ENCODE measurements at places on chromosomes 4 and X.

DNA sequence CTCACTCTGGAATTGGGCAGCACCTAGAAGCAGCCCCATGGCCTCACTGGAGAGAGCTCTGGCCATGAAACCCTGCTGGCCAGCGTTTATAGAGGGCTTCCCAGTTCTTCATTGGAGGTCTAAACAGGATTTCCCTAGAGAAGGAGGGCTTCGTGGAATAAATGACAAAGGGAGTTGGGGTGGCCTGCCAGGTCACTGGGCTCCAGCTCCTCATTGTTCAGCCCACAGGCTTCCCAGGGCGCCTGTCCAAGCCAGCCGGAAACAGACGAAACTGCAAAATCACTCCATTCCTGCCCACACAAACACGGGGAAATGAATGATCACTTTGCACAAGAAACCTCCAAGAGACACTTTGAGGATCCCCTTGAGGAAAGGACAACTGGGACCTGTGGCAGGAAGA lies 189.7 kb downstream of the TSPAN5 start:
- DNase-seq: peak; percentile 13

GRCh38 chrX:106615041-106615440 lies 3.3 kb downstream of the RADX start:
- no peak for DNase-seq

- DNase-seq: no peak
These were observed 169.0 kb downstream of the ZNF330 start for GRCh38 chr4:141389649-141390048.

DNA sequence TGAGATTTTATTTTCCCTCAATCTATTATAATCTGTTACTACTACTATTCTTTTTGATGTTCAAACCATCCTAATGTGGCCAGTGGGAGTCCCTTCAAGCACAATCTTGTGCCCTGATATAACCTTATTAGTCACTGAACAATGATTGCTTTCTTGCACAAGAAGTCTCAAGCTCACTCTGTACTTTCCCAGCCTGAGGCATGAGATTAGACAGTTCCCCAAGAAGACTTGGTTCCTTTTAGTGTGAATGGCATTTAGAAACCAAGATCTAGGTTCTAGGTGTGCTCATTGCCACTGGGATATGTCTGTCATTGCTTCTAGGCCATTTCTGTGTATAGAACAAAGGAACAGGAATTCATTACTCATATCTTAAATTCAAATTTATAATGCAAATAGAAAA lies 28.0 kb upstream of the RBM41 start:
- DNase-seq: no peak

DNA sequence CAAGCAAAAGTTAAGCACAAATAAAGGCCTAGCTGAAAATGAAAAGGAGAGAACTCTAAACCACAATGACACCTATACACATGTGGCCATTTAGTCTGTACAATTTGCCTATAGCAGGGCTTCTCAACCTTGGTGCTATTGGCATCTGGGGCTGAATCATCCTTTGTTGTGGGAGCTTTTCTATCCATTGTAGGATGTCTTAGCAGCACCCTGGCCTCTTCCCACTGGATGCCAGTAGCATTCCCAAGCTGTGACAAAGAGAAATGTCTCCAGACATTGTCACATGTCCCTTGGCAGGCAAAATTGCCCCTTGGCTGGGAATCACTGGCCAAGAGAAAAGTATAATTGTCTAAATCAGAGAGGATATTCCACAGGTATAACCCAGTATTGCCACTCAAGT lies 13.5 kb upstream of the PRPS2 start:
- DNase-seq: no peak

- no peak for DNase-seq
These were observed 115.1 kb downstream of the RBM47 start for GRCh38 chr4:40514497-40514951.

- no peak for DNase-seq
These were observed 156.3 kb downstream of the CBR4 start for GRCh38 chr4:168853770-168854169.

- DNase-seq: peak; percentile 13
These were observed at the start of gene TBC1D1 for GRCh38 chr4:37890801-37891259. Gene TBC1D1 (plus strand): TSS chr4:37891084. CDS start chr4:37902096, 11,012 bp downstream.

DNA sequence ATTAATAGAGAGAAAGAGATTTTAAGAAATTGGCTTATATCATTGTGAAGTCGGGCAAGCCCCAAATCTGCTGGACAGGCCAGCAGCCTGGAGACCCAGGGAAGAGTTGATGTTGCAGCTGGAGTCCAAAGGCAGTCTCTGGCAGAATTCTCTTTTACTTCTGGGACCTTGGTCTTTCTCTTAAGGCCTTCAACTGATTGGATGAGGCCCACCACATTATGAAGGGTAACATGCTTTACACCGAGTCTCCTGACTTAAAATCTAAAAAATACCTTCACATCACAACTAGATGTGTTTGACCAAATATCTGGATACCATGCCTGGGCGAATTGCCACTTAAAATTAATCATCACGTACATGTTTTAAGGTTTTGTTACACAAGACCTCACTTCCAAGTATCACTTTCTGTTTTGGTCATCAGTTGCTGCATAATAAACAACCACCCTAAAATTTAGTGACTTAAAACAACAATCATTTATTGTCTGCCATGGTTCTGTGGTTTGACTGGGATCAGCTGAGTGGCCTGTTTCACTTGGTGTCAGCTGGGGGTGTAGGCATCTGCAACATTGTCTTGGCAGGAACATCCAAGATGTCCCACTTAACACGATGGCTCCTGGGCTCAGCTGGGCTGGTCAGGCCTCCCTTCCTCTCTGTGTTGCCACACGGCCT lies 3.4 kb downstream of the CD38 start:
- DNase-seq: no peak

- DNase-seq: no peak
These were observed 1.8 kb downstream of the FLNA start for GRCh38 chrX:154372612-154373022.

GRCh38 chr4:91829531-91829930 lies 474.2 kb upstream of the GRID2 start:
- no peak for DNase-seq

DNA sequence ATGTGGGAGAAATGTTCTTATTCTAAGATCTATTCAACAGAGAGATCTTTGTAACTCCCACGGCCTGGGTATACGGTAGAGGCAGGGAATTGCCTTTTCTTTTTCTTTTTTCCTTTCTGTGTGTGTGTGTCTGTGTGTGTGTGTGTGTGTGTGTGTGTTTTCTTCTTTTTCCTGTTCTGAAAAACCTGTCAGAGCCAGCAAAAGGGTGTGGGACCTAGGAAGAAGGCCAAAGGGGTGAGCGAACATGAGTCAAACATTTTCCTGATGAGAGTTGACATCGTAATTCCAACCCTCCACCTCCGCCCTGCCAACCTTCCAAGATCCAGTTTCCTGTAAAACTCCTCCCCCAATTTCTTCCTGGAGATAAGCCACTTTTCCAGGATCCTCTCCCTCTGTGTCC lies 2.8 kb upstream of the CHIC2 start:
- DNase-seq: peak; percentile 9

GRCh38 chr4:23384741-23385140 lies 505.1 kb downstream of the PPARGC1A start:
- no peak for DNase-seq

- no peak for DNase-seq
These were observed 77.3 kb upstream of the MSX1 start for GRCh38 chr4:4781936-4782707.

DNA sequence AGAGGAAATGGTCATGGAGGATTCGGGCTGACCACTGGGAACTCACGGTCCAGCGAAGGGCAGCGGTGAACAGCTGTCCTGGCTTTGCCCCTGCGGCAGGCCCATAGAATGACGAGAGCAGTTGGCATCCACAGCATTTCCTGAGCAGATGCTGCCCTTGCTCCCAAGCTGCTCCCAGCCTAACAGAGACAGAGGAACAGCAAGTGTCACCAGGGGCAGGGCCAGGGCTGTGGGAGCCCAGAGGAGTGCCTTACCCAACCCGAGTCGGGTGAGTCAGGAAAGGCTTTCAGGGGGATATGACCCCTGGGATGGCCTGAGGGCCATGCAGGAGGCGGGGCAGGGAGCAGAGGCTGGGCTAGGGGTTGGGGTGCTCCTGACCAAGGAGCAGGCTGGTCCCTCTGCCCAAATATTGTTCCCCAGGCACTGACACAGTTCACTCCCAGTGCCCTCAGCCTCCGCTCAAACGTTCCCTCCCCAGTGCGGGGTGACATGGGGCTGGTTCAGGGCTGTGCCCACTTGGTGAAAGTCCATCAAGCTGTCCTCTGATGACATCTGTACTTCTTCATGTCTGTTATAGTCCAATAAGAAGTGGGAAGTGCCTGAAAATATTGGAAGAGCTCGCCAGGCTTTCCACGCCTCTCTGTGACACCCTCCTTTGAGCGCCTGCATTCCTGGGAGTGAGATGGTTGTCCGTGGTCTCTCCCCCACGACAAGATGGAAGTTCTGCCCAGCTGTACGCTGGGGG lies 64.7 kb upstream of the GPR78 start:
- no peak for DNase-seq

DNA sequence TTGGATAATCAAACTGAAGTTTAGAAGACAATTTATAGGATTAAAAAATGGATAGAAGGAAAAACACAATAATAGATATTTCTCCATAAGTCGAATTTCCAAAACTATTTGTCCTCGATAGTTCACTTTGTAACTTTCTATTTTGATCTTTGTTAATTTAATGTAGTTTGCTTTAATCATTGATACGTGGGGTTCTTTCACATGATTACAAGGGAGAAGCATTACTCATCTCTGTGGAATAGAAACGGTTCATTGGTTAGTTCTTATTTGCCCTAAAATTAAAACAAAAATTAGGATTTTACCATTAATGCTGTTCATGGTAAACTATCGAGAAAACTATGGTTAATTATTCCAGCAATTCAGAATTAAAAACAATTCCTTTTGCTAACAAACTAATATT lies 2.1 kb downstream of the TET2 start:
- no peak for DNase-seq

- peak; percentile 31 for DNase-seq
These were observed 1.4 kb downstream of the AR start for GRCh38 chrX:67545036-67545821.

DNA sequence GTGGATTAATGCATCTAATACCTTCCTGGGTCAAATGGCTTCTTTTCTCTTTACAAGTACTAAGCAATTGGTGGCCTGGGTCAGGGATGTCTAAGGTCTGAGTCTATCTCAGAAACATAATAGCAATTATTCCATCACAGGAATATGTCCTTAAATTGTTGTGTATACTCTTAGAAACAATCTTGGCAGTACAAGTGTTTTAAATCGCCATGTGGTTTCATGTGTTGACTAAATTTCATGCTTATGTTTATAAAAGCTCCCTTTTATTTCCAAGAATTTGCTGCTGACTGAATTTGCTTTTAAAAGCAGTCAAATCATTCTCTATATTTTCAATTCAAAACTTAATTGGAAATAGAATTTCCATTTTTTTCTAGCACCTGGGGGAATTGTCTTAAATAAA lies 125.3 kb upstream of the PACRGL start:
- no peak for DNase-seq

- DNase-seq: no peak
These were observed 20.1 kb downstream of the SPON2 start for GRCh38 chr4:1152290-1152689.

- no peak for DNase-seq
These were observed 47.1 kb upstream of the NPY2R start for GRCh38 chr4:155161357-155161756.

DNA sequence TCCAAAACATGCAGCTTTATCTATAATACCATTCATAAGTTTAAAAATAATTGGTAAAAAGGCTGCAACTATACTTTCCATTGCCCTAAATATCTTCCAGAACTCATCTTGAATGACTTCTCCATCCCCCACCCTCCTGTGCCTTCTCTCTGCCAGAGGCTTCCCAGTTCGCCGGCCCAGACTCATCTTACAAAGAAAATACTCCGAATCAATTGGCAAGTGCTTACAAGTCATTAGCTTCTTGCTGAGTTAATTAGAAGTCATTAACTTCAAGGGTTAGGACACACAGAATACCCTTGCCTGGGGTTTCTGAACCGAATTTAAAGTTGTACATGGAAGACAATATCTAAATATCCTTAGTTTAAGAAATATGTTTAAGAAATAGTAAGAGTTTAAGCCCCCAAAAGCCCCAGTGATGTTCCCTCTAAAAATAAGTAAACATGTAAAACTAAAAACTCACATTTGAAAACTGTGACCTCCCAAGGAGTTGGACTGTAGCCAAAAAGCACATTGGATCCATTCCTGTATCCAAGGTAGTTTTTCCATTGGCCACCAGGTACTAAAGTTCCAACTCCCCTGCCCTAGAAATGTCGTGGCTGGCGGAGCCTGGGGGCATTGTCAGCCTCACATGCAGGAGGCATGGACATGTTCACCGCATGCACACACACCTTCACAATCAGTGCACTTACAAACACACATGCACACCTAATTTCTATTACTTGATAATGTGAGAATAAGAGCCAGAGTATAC lies 535.2 kb upstream of the FAT1 start:
- no peak for DNase-seq

- DNase-seq: no peak
These were observed 75.9 kb upstream of the AFAP1 start for GRCh38 chr4:8015512-8015911.

DNA sequence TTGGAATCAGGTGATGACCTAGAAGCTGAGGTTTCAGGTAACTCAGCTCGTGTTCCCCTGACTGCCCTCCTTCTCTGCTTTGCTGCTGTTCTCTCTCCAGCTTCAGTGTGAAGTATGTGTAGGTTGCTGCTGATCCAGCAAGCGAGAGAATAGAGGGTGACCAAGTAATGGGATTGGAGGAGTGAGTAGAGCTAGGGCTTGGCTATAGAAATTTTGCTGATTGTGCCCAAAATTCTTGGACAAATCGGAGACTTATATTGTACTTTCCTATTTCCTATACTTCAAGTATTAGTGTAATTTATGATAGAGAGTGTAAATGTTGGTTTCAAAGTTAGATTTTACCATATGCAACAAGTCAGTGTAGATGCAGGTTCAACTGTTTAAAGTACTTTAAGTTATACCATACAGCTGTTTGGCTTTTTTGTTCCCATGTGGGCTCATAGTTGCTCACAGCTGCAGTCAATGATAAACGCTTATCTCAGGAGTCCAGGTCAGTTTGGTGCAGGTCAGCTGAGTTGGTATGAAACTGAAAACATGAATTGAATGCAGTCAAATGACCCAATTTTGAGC lies 48.0 kb downstream of the RAPGEF2 start:
- DNase-seq: peak; percentile 45

GRCh38 chrX:72526534-72527508 lies 45.8 kb downstream of the HDAC8 start:
- DNase-seq: no peak

DNA sequence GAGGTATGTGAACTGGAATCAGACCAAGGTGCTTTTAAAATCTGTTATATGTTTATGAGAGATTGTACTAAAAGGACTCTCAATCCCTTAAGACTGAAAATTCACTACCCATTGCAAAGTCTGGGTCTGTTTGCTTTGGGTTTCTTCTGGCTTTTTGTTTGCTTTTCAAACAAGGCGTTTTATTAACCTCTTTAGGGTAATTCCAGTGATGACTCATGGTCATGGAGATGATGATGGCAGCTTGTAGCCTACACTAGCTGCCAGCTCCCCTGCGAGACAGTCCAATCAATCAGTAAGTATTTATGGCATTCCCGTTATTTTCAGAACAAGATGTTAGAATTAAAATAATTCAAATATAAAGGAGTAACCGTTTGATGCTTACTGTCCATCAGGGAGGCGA lies 643.8 kb upstream of the FTHL17 start:
- no peak for DNase-seq

- no peak for DNase-seq
These were observed 17.7 kb upstream of the N4BP2 start for GRCh38 chr4:40038977-40039376.

GRCh38 chr4:147760695-147761094 lies 28.8 kb downstream of the ARHGAP10 start:
- no peak for DNase-seq

Measured in endothelial cell (in vitro differentiated cells).